ENCODE measurements at places on chromosomes 6 and 20.

DNA sequence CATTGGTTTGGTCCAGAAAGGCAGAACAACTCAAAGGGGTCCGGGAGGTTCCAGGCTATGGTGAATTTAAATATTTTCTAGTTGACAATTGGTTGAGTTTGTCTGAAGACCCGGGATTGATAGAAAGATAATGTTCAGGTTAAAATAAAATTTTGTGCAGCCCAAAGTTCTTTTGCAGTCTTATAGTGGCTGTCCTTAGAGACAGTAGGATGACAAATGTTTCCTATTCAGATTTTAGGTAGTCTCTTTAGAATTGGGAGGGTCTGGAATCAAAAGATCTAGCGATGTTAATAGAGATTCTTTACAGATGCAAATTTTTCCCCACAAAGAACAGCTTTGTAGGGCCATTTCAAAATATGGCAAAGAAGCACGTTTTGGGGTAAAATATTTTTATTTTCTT is 109.1 kb downstream of the TULP4 start:
- no peak for DNase-seq

DNA sequence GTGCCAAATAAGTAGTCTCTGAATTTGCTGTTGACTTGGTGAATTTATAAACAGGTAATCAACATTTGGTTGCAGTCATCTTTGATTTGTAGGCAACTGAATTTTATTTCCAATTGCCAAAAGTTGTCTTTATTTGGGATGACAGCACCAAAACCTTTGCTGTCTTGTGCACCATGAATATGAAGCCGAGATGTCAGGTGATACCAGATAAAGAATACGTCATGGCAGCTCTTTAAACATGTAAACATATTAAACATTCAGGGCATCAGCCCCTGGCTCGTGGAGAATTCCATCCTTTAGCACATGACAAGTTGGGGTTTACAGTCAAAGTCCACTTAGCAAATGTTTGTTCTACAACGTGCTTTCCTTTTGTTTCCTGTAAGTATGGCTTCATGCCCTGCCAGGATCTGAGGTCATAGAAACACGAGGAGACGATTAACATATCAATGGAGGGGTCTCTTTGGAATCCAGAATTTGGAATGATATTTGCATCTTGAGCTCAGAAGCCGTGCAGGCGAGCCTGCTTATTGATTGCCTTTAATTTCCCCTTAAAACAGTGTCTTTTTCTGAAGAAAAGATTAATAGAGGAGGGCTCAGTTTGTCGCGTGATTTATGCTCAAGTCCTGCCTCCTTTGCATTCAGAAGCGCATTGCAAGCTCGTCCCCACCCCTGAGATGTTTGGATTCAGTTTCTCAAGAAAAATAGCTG is 170.2 kb upstream of the ZNF217 start:
- peak; percentile 57 for DNase-seq

GRCh38 chr6:15389084-15389764 is 143.4 kb downstream of the JARID2 start:
- DNase-seq, result peak; percentile 64

GRCh38 chr6:37544530-37544929 is 44.8 kb upstream of the CCDC167 start:
- DNase-seq, result no peak

- peak; percentile 58 for DNase-seq
Observed at GRCh38 chr20:39268981-39269461, 306.9 kb downstream of the DHX35 start.

DNA sequence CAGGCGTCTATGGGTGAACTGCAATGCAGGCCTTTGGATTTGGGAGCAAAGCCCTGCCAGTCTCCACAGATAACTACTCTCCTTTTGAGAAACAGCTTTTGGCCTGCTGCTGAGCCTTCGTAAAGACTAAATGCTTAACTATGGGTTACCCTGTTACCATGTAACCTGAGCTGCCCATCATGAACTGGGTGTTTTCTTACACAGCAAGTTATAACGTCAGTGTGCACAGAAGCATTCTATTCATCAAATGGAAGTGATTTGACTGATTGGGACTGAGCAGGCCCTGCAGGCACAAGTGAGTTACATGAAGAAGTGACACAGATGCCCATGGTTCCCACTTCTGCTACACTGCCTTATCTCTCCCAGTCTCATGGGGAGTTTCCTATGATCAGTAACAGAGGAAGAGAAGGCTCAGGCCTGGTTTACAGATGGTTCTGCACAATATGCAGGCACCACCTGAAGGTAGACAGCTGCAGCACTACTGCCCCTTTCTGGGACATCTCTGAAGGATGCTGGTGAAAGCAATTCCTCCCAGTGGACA is 319.1 kb downstream of the CD83 start:
- no peak for DNase-seq

DNA sequence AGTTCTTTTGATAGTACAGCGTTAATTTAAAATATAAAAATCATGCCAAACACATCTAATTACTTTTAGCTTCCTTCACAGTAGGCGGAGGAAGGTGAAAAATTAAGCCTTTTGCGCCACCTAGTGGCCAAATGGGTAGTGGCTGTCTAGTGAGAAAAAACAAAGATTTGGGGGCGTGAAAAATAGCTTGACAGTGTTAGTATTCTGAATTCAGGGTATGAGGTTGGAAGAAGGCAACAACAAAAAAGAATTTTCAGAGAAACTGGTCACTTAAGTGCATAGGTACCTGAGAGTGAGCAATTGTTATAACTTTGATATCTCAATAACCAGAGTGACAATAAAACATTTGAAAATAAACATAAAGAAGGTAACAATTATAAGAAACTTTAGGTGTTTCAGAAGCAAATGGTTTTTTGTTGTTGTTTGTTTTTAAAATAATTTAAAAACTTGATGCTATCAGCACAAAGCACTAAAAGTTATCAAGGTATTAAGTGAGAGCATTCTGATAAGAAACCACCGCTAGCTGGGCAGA is 14.3 kb downstream of the PSMB9 start:
- peak; percentile 73 for DNase-seq

DNA sequence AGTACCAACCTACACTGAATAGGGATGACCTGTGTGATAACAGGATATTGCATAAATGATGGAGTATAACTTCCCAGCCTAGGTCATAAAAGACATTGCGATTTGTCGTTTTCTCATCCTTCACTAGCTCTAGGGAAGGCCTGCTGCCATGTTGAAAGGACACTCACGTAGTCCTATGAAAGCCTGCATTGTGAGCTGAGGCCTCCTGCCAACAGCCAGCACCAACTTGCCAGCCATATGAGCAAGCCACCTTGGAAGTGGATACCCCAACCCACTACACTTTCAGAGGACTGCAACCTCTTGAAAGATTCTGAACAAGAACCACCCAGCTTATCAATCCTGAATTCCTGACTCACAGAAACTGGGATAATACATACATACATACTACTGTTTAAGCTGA is 3.5 kb upstream of the PANK2 start:
- no peak for DNase-seq

DNA sequence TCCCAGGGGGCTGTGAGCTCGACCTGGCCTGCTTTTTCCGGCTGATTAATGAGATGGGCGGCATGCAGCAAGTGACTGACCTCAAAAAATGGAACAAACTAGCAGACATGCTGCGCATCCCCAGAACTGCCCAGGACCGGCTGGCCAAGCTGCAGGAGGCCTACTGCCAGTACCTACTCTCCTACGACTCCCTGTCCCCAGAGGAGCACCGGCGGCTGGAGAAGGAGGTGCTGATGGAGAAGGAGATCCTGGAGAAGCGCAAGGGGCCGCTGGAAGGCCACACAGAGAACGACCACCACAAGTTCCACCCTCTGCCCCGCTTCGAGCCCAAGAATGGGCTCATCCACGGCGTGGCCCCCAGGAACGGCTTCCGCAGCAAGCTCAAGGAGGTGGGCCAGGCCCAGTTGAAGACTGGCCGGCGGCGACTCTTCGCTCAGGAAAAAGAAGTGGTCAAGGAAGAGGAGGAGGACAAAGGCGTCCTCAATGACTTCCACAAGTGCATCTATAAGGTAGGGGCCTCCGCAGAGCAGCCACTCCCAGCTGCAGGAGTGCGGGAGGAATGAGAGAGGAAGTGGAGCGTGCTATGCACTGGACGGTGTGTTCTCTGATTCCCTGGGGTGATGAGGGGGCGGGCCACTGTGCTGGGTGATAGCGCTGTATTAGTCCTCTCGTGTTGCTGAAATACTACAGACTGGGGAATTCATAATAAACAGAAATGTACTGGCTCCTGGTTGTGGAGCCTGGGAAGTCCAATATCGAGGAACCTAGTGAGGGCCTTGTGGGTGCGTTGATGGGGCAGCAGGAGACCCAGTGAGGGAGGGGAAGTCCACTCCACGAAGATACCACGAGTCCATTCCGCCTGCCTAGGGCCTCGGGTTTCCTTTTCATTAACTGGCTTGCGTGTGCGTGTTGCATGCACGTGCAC is 161.7 kb downstream of the DTNBP1 start:
- DNase-seq, result no peak

- DNase-seq, result no peak
Observed at GRCh38 chr20:46351357-46352058, 43.2 kb upstream of the CDH22 start.

DNA sequence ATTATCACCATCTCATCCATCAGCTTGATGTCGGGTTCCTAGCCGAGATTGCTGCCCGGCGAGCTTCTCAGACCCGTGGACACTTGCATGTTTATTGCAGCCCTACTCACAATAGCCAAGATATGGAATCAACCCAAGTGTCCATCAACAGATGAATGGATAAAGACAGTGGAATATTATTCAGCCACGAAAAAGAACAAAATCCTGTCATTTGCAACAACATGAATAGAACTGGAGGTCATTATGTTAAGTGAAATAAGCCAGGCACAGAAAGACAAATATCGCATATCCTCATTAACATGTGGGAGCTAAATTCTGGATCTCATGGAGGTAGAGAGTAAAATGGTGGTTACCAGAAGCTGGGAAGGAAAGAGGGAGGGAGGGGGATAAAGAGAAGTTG is 49.1 kb upstream of the SLC2A12 start:
- DNase-seq, result no peak

- peak; percentile 41 for DNase-seq
Observed at GRCh38 chr6:120378582-120379220, 955.6 kb downstream of the TBC1D32 start.

GRCh38 chr20:17786221-17786718 is 86.5 kb downstream of the BANF2 start:
- peak; percentile 60 for DNase-seq

- DNase-seq, result no peak
Observed at GRCh38 chr6:115948751-115949150, 111.9 kb downstream of the FRK start.

GRCh38 chr6:79335133-79335674 is 100.7 kb upstream of the HMGN3 start:
- DNase-seq, result peak; percentile 30

- no peak for DNase-seq
Observed at GRCh38 chr6:51282026-51282425, 463.4 kb downstream of the TFAP2B start.

DNA sequence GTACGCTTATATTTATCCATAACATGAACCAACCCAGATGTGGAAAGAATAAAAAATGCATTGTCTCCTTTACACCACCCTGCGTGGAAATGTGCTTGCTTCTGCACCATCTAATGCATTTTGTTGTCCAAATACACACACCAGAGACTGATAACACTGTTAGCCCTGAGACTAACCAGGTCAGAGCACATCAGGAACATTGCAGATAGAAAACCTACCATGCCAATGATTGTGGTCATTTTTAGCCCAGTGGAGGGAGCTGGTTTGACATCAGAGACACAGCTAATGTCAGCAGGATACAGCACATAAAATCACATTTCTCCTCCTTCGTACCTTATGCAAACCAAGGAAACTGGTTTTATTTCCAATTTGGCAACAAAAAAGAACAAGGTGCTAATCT is 528.7 kb downstream of the DOK5 start:
- no peak for DNase-seq

All from GM23248 (cell line).